ENCODE measurements at places on chromosomes 11 and 22. TPM values are rescaled to one million over a fixed set of nuclear protein-coding genes. Genes with fewer than 3 reads are reported as not detected.

HEPN1 gene
- not detected for total RNA-seq

DUSP8 gene
- 6.7 TPM for total RNA-seq

H19 gene
- 29.3 TPM for total RNA-seq

MEI1 gene
- total RNA-seq = 0.73 TPM

TNNT3 gene
- total RNA-seq = 0.64 TPM

BEST1 gene
- 1.9 TPM for total RNA-seq

PLAAT2 gene
- total RNA-seq = not detected

GRCh38 chr11:45869551-45869950 is 15.9 kb upstream of the MAPK8IP1 start:
- DNase-seq = no peak

GRCh38 chr11:9982796-9983579 is 311.0 kb downstream of the SBF2 start:
- no peak for DNase-seq

DNA sequence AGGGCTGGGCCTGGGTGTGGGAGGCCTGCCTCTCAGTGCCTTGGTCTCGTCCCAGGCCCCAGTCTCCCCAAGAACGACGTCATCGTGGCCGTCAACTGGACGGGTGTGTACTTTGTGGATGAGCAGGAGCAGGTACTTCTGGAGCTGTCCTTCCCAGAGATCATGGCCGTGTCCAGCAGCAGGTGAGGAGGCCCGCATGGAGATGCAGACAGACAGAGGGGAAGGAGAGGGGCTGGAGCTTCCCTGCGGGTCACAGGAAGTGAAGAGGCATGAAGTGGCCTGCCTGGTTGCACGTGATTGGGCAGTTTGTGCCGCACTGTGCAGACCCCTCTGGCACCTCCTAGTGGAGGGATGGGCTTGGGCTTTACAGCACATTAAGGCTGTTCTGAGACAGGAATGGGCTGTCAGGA is 70.4 kb downstream of the MYO7A start:
- no peak for DNase-seq

- no peak for DNase-seq
Observed at GRCh38 chr11:64492561-64492960, 98.5 kb upstream of the SLC22A12 start.

DNA sequence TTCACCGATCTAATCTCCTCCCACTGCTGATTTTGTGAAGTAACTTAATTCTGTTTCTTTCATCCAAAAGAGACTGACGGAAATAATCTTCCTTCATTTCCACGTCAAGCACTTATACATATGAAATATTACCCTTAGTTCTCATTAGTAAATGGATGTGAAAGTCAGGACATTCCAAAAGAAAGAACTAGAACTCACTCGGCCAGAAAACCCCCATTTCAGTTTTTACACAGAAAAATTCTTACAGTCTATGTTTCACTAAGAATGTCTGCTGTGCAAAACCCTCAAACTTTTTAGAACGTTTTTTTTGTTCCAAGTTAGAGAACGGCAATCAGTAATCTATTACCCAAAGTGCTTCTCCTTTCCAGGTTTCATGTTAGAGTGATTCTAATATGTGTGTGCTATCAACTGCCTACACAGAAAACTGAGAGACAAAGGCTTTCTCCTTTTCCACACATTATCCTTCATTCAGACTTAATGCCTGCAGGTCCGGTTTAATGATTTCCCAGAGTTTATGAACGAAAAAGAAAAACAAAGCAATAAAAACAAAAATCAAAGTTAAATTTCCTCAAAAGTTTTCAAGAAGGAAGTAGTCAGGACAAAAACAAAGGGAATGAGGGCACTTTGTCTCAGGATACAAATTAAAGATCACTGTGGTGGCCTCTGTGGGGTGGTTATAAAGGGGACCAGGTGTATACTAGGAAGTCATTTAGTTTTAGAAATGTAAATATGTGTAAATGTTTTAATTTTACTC is 11.3 kb upstream of the SESN3 start:
- DNase-seq = no peak

DNA sequence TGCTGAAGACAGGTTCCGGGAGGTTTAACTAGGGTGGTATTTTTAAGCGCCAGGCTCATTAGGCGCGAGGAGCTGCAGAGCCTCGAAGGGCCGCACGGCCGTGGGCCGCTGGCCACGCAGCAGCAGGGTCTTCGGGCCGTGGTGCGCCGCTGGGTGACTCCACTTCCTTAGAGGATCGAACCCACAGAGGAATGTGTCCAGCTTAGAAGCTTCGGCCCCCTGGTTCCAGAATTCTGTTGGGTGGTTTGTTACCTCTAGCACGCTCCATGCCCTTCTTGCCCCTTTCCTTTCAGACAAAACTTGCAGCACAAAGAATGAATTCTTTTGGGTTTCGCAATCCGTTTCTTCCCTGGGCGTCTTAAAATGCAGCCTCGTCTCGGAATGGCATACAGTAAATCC is 773 bp upstream of the PATL1 start:
- no peak for DNase-seq

DNA sequence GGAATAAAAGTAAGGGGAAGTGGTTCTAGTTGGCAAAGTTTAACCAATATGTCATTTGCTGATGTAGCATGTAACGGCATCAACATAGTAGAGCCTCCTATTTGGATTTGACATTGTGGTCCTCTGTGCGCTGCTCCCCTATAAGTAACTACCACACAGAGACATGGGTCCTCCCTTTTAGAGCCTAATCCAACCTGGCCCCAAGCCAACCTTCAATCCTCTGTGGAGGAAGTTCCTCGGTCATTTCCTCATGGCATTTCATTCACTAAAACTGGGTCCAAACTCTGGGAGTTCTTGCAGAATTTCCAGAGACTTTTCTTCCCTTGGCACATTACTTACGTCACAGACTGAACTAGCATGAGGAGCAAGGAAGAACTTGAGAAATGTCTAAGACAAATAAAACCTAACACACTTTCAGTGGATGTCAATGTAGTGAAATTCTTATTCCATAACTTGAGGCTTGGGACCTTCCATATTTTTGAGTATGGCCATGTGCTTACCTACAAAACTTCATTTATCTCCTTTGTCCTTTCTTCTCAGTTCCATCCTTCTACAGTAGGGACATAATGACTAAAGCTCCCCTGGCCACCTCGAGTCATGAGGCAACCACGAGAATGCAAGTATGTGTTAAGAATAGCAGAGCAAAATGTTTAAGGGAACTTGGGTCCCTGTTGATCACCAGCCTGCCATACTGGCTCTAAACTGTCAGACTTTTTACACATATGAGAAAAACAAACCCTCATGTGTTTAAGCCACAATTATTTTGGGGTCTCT is 34.7 kb downstream of the MMP20 start:
- no peak for DNase-seq

GRCh38 chr22:18121506-18121905 is 10.9 kb downstream of the TUBA8 start:
- DNase-seq = no peak

DNA sequence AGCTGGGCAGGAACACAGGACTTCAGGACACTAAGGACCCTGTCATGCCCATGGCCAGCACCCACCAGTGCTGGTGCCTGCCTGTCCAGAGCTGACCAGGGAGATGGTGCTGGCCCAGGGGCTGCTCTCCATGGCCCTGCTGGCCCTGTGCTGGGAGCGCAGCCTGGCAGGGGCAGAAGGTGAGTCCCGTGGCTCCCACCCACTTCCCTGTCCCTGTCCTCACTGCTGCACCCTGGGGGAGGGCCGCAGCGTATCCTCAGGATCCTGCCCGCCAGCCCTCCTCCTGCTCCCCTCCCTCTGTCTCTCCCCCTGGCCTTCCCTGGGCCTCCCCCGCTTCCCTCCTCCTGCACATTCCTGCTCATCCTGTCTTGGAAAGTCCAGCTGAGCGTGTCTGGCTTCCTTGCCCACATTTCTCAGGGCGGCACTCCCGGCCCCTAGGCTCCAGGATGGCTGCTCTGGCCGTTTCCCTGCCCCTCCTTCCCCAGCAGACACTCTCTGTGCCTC is 8.7 kb downstream of the CSF2RB start:
- no peak for DNase-seq

GRCh38 chr22:50048061-50048765 is 9.9 kb downstream of the TTLL8 start:
- no peak for DNase-seq

DNA sequence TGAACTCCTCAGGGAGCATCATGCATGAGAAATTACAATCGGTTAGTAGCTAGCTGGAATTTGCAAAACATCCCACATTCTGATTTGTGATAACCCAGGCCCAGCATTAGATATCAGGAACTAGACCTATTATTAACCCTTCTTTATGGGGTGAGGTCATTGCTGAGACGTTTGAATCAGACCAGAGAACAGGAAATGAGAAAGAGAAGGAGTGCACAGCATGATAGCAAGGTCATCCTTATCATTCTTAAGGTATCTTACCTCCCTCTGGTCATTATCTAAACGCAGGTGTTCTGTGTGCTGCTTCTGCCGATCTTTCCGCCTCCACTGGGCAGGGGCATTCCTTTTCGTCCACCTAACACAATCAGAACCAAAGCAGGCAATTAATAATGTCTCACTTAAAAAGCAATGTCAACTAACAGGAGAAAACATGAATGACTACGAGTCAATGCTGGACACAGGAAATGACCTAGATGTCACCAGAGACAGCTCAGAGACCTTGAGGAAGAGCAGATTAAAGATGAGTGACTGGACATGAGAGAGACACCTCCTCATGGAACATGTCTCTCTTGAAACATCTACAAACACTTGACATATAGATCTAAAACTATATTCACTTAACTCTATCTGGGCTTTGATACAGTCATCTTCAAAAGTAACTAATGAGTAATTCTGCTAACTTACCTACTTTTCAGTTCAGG is 78.3 kb upstream of the SCUBE2 start:
- no peak for DNase-seq

DNA sequence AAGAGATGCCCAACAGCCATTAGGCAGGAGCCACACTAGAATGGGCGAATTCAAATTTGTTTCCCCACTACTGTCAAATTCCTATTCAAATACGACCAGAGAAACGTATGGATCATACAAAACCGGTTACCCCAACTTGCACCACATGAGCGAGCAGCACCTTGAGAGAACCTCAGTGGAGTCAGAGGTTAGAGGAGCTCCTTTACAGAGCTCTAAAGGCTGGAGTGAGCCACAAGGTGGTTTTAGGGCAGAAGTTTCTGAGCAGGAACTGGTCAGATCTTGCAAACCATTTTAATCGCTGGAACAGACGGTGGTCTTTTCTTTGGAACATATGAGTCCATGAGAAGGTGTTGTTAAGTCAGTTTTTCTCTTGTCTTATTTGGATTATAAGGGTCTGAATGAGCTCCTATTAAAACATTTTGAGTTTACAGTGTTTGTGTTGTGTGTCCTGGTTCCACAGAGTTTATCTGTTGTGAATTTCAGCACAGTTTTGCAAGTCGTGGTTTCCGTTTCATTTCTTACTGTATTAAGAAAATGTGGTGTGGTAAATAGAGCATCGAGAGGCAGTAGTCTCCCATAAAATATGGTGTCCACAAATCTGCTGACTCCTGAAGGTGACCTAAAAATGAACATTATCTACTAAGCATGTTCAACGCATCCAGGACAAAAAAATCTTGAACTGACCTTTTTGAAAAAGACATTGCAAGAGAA is 471.7 kb downstream of the NTM start:
- no peak for DNase-seq

DNA sequence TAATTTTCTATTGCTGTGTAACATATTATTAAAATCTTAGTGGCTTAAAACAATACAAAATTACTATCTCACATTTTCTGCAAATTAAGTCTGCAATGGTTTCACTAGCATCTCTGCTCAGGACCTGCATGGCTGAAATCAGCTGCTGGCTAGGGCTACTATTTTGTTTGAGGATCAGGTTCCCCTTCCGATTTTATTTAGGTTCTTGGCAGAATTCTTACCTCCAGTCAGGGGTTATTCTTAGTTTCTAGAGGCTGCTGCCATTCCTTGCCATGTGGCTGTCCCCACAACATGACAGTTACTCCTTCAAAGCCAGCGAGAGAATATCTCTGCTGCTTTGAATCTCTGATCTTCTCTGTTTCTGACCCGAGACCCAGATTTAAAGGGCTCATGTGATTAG is 424.5 kb upstream of the ANO5 start:
- DNase-seq = no peak

DNA sequence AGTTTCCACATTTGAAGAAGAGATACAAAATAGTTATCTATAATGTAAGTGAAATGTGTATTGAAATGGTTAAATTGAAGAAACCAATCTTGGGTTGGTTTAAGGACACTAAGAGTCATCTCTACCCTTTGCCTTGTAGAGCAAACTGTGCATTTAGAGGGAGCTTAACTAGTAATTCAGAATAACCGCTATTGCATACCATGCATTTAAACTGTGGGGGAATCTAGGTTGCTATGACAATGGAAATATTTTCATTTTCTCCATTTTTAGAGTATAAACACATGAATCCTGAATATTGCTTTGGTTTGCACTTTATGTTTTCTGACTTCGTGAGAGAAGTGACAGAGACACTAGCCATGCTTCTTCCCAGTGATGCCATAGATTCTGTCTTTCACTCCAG is 39.7 kb downstream of the FAT3 start:
- DNase-seq = no peak

DNA sequence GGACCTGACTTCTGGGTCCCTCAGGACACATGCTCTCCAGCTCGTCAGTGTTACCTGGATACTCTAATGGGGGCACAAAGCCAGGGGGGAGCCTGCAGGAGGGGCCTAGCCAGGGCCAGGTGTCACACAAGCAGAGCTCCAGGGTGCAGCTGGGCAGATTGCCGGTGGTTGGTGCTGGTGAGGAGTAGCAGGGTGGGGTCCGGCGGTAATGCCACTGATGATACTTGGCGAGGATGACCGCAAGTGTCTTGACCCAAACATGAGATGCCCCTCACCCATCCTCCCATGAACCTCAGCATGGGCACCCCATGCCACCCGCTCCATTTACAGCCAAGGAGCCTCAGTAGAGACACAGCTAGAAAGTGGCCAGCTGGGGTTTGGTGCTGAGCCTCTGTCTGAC is 15.1 kb upstream of the KCNQ1OT1 start:
- DNase-seq = no peak

DNA sequence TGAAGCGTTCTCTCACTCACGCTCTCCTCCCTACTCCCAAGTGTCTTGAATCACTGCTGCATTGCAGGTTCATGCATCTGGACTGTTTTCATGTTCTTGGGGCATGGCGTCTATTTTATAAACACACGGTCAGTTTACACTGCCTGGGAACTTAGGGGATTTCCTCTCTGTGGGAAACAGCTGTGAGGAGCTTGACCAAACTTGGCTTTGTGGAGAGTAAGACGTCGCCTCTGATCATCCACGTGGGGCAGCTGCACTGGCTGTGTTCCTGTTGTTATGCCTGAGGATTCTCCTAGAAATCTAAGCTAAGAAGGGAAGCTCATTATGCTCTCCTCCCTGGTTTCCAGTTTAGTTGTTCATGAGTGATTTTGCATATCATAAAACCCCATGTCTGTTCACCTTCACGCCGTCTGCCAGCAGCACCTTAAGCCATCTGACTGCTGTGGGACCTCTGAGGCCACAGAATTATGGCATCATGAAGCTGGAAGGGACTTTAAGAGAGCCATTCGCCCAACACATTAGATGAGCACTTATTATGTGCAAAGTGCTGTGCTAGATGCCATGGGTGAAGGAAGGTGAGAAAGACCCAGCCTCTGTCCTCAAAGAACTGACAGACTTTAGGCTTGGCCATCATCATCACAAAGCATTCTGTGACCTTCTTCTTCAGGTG is 38.8 kb upstream of the POU2AF1 start:
- no peak for DNase-seq
